Stimulated activated naive CD8-positive, alpha-beta T cell treated with anti-CD3 and anti-CD28 coated beads, Interleukin-15, Interleukin-2, amounts not matched to agents 100 U/mL and 50 U/mL, for 24 hours (primary cell): ENCODE measurements at places on chromosomes 1 and 21.

DNA sequence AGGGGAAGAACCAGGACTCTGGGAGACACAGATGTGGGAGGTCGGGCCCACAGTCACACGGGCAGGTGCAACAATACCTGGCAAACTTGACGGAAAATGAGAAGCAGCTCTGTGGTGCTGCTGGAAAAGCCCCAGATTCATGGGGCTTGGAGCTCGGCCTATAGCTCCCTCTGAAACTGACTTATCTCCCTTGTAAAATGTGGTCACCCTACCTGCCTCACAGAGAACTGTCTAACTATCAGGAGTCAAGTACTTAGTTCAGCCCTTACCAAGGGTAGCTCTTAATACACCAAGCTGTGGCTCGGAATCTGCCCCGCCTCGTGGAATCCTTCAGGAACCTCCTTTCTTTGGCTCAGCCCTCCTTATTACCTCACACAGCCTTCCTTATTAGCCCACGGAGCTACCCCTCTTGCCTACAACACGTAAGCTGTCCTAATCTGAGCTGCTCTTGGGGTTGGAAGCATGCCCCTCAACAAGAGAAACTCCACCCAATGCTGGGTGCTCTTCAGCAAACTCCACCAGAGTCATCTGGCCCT is 68.9 kb downstream of the MRPL37 start:
- DNase-seq = no peak

DNA sequence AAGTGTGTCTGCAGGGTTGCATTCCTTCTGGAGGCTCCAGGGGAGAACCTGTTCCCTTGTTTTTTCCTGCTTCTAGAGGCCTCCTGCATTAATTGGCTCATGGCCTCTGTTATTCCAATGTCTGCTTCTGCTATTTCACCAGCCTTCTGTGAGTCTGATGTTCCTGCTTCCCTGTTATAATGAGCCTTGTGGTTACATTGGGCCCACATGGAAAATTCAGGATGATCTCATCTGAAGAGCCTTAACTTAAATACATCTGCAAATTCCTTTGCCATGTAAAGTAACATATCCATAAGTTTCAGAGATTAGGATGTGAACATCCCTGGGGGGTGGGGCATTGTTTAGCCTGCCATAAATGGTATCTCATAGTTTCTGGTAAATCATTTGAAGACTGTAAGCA is 181.1 kb downstream of the RWDD3 start:
- DNase-seq = no peak

DNA sequence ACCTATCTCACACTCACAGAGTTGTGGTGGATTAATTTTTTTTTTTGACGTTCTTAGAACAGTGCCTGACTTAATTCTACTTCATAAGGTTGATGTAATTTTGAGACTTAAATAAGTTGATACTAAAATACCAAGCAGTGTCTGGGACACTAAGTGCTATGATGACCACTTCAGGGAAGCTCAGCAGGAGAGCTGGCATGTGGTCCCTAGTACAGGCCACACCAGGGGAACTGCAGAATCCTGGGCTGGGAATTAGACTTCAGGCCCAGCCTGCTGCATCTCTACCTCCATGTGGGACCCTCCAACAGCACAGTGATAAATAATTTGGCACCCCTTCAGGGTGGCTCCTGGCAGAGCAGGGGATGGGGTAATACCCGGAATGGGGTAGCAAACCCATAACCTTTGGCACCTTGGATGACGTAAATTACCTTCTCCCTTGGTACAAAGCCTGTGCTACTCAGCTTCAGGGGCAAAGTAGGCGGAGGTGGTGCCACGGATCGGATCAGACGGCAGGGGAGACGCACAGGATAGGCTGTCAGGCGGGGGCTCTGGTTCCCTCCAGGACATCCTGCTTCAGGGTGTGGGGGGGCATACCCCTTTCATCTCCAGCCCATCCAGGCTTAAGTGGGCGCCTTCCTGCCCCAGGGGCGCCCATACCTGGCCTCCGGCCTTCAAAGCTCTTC is 4.8 kb downstream of the MFSD2A start:
- no peak for DNase-seq

DNA sequence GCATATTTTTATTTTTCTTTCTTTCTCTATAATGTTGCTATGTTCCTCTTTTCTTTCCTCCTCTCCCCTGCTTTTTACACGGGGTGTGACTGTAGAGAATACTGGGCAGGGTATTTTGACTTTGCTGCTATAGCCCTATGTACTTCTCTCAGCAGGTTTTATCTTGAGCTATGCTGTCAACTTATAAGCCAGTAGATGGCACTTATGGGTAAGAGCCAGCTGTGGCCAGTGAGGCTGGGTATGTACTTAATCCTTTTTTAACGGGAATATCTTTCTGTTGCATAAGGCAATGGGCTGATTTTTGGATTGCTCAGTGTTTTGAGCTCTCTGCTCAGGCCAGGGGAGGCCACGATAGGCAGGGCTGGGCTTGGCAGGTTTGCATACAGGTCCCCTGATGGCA is 99.0 kb downstream of the KCNK2 start:
- no peak for DNase-seq

DNA sequence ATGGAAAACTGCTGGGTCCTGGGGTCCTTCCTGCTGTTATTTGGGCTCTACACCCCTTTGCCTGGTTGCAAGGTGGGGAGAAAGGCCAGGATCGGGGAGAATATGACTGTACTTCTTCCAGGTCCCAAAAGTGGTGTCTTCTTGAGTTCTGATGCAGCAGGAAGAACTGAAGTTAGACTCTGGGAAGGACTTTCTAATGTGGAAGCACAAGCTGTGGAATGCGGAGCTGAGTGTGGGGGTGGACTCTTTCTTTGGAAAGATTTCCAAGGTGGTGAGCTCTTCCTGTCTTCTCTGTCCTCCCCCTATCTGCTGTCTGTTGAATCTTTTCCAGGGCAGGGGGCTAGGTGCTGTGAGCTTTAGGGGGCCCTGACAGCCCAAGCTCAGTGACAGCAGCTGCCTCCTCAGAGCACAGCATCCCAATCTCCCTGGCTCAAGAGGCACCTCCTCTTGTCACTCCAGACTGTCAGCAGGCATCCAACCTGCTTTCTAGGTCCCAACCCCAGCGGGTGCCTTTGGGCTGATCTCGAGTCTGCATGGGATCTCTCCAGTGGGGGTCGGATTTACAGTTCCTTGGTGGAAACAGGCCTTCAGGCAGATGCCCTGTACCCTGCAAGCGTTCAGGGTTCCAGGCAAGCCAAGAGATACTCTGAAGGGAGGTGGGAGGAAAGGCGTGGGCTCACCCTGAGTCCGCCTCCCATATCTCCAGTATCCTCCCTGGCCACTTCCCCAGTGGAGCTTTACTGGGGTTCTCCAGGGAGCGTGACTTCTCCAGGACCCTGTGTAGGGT is 23.2 kb downstream of the ADORA1 start:
- DNase-seq = no peak
